ENCODE measurements at places on chromosomes 16 and 17.

DNA sequence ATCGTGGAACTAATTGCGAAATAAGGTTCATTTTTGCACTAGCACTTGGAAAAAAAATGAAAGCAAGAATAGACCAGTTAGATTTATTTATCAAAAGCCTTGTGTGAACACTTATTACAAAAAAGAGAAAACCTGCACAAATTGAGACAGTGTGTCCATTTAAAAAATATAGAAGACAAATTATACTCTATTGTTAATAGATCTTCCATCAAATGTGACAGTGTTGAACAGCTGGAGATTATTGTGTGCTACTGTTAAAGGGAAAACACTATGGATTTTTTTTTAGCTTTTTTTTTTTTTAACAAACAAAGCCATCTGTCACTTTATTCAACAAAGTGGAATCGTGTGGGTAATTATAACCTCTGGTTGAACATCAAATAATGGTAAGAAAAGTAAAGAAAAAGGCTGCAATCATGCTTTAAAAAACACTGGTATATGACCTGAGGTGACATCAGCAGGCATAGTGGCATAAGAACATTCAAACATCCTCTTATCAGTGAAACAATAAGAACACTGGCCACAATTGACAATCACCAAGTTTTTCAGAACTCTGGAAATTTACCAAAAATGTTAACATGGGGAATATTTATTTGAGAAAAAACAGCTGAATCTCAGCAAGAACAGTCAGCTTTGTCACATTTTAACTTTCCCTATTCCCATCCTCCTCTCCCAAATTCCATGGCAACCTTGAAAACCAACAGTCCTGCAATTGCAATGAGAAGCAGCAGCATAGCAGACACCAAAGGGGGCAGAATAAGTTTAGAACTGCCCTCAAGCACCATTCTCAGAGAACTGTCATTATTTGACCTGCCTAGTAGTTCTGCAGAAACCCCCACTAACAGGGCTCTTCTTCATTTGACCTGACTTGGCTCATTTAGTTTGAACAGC lies 442.3 kb upstream of the MON1B start:
- no peak for DNase-seq

DNA sequence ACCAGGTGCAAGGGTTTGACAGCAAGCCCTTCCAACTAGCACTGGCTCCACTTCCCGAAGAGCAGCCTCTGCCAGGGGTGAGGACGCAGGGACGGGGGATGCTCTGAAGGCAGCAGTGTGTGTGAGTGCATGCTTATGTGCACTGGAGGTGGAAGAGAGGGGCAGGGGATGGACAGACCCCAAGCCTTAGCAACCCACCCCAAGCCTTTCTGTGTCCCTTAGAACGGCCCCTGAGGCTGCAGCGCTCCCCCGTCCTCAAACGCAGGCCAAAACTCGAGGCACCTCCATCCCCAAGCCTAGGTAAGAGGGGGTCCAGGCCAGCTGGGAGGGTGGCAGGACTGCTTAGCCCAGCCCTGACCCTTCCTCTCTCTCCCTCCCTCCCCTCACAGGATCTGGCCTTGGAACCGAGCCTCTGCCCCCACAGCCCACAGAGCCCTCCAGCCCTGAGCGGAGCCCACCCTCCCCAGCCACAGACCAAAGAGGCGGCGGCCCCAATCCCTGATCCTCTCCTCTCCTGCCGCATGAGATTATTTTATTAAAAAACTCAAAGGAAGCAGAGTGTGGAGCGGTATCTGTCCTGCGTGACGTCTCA lies 2.9 kb downstream of the ACD start:
- DNase-seq: no peak

DNA sequence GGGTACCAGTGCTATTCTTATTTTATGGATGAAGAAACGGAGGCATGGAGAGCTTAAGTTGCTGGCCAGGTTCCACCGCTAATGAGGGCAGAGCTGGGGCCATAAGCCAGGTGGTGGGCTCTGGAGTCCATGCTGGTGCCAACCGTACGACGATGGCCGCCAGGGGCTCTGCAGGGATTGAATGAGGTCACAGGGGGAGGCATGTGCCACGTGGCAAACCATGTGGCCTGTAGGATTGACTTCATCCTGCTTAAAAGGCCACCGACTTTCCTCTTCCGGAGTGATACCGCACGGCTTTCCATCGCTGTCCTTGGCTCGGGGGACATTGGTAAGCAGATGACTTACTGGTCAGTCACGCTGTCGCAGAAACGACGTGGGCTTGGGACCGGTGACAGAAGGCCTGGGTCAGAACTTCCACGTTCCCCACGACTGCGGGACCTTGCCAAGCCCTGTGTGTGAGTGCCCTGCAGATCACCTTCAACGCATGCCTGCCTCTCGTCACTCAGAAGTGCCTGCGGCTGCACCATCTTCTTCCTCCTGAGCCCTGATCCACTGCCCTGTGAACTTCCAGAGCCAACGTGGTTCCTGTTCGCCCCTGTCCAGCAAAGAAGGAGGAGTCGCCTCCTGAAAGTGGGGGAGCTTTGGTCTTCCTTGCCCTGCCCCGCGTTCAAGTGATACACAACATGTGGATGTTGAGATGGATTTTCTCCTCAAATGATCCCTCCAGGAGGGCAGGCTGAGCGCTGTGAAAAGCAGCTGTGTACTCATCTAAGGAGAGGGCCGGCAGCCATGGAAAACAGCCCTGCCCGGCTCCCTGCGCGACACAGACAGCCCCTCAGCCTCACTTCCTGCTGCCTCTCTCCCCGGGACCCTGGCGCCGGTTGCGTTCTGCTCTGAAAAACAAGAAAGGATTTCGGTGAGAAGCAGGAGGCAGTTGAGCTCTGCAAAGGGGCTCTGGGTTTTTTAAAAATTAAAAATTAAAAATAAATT lies 176.7 kb downstream of the C16orf95 start:
- no peak for DNase-seq

GRCh38 chr16:79336437-79337229 lies 263.9 kb downstream of the MAF start:
- DNase-seq: no peak

GRCh38 chr17:50123649-50124349 lies 6.2 kb downstream of the SAMD14 start:
- DNase-seq: no peak

GRCh38 chr16:2273484-2273883 lies 5.6 kb upstream of the RNPS1 start:
- no peak for DNase-seq

DNA sequence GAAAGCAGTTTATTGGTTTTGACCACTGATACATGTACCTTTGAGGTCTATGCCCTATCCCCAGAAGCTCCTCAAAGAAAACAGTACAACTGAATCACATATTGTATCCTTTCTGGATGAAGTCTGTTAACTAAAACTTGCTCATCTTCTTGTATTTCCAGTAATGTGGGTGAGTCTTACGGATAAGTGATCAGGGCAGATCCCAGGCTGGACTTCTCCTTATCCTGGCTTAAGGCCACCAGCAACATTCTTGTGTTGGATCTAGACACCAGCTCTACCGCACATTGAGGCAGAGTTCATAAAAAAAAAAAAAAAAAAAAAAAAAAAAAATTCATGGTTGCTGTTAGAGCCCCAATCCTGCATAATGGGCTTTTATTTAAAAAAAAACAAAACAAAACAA lies 536.7 kb upstream of the HSBP1 start:
- no peak for DNase-seq

DNA sequence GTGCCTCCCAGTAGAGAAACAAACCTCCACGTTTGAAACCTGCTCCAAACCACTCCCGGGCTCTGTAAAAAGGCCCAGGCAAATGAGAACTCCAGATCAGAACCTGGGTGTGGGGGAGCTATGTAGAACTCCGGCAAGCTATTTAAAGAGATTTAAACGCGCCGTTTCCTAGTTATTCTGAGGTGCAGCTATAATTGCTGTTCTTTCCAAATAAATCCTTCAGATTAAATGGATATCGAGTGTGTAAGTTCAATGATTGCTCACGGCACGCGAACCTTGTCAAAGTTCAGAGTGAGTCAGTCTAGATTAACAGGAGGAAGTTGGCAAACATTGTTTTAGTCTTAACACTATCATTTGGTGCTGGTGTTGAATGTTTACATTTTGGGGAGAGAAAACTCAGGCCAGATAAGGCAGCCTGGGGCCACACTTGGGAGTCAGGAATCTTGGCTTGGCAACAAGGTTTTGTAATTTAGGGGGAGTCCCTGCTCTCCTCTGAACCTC lies 92.9 kb upstream of the SALL1 start:
- no peak for DNase-seq

DNA sequence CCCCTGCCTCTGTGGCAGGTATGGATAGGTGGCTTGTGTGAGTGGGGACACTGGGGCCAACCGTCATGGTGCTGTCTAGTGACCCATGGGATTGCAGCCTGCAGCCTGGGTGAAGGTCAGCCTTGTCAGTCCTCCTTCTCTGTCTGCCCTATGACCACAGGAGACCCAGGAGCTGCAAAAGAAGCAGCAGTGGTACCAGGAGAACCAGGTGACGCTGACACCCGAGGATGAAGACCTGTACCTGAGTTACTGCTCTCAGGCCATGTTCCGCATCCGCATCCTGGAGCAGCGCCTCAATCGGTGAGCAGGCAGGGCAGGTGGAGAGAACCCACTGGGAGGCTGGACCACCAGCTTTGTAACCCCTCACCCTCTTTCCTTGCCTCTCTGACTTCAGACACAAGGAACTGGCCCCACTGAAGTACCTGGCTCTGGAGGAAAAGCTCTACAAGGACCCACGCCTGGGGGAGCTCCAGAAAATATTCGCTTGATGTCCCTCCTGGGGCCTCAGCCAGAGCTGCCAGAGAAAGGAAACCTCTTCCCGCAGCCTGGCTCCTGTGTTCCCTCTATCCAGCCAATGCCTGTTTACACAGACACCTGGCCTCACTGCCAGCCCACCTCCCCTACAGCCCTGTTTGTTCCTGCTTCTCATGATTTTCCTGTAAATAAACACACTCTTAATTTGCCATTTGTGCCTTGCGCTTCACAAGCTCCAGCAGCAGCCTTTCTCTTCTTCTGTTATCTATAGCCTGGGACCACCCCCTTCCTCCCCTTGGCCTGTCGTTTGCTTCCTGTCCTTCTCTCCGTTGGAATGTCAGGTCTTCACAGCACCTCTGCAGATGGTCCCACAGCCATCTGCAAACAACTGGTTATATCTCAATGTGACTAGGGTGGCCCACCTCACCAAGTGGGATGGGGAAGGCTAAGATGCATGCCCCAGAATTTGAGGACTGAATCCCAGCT lies 4.5 kb upstream of the KATNB1 start:
- no peak for DNase-seq

GRCh38 chr16:81706327-81707295 lies 72.5 kb upstream of the PLCG2 start:
- no peak for DNase-seq

GRCh38 chr17:49875685-49876084 lies 27.8 kb upstream of the TAC4 start:
- no peak for DNase-seq

Measured in hippocampal formation (tissue), 2 donors.